ENCODE measurements at places on chromosomes 5 and 9.
A peak's percentile ranks its signal among the peaks of the same experiment; 100 is the strongest.

GRCh38 chr5:151449839-151450238 lies 2.4 kb downstream of the SLC36A1 start:
- no peak for DNase-seq

- no peak for DNase-seq
Measured at GRCh38 chr5:121668635-121669034, 183.0 kb upstream of the FTMT start.

GRCh38 chr9:111833941-111834340 lies 39.2 kb upstream of the SHOC1 start:
- no peak for DNase-seq

- DNase-seq = no peak
Measured at GRCh38 chr5:110751902-110752762, 13.3 kb downstream of the SLC25A46 start.

DNA sequence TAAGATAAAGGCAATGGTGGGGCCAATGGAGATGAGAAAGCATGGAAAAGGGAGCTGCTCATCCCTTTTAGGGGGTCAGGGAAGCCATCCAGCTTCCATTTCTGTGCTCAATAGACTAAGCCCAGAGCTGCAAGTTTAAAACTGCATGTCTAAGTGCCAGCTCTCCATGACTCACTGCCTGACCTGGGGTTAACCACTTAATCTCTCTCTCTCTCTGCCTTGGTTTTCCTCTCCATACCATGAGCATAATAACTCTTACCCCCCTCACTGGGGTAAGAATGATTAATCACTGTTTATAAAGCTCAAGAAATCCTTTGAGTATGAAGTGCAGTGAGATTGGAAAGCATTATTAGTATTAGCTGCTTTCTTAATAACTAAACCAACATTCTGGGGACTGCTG lies 1382.4 kb upstream of the WWC1 start:
- DNase-seq = no peak

GRCh38 chr5:33701251-33701650 lies 190.5 kb downstream of the ADAMTS12 start:
- no peak for DNase-seq

- DNase-seq = no peak
Measured at GRCh38 chr9:92963831-92964606, 16.7 kb downstream of the FGD3 start.

DNA sequence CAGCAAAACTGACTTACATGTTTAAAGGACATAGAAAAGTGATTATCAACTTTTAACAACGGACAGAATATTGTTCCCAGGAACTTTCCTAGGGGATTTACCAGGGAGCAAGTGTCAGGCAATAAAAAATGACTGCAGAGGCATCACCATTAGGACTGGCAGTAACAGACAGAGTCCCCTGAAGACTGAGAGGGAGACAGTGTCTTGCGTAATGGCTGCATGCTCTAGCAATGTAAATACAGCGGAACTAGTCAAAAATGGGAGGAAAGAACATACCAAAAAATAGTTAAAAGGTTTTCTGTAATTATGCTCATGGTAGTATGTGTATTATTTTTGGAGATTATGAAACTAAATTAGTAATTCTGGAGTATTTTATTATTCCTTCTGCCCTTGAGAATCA lies 181.8 kb downstream of the CRB2 start:
- no peak for DNase-seq

DNA sequence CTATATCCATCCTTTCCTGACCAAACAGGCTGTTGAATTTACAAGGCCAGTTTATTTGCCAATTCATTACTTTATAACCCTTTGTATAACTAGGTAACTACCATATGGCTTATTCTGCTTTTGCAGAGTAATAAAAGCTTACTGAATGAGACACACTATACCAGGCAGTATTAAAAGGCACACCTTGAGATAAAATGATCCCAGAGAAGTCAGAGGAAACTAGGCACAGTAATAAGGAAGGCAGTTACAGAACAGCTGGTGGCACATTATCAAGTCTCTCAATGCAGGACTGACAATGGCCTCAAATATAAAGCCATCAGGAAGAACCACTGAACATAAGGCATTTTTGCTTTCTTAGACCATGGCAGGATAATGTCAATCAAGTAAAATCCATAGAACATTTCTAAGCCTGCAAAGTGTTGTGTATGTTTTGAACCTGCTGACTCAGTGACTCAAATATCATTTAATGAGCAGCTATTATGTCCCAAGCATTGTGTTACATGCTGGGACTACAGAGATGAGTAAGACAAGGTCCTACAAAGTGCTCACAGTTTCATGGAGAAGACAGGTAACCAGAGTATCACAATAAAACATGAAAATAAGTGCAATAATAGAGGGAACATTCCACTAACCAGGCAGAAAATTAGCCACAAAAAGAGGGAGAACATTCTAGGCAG lies 52.5 kb downstream of the OXCT1 start:
- no peak for DNase-seq

DNA sequence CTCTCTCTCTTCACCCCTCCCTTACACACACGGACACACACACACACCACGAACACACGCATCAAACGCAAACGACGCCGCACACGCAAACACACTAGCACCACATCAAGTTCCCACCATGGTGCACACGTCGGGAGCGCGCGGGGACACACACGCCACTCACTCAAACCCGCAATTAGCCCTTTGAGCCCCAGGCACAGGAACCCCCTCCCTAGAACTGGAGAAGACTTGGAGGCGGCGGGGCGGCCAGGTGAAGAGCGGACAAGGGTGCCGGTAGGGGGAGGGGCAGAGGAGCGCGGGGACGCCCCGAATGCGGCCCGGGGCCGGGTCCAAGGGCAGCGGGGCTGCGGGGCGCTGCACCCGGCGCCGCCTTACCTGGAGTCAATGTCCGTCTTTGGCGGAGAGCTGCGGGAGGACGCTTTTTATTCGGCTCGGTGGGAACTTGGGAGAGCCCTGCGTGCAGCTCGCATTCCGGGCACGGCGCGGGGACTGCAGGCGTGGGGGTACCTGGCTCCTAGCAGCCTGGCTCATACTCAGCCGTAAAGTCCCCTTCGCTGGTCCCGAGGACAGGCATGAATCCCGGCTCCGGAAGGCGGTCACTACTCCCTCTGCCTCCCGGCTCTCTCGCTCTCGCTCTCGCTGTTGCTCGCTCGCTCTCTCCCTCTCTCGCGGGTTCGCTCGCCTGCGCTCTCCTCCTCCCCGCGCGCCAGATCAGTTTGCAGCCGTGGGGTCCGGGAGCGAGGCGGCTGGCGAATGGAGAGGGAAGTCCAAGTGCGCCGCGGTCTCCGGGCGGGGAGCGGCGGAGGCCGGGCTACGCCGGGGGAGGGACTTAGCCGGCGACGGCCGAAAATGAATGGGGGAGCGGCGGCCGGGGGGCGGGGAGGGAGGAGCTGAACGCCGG lies at the start of gene BRINP1:
Gene BRINP1 (minus strand): TSS at position 755 of the 901 bp plus-strand sequence. CDS start 56,080 bp downstream, outside the sequence.
- peak; percentile 61 for DNase-seq

DNA sequence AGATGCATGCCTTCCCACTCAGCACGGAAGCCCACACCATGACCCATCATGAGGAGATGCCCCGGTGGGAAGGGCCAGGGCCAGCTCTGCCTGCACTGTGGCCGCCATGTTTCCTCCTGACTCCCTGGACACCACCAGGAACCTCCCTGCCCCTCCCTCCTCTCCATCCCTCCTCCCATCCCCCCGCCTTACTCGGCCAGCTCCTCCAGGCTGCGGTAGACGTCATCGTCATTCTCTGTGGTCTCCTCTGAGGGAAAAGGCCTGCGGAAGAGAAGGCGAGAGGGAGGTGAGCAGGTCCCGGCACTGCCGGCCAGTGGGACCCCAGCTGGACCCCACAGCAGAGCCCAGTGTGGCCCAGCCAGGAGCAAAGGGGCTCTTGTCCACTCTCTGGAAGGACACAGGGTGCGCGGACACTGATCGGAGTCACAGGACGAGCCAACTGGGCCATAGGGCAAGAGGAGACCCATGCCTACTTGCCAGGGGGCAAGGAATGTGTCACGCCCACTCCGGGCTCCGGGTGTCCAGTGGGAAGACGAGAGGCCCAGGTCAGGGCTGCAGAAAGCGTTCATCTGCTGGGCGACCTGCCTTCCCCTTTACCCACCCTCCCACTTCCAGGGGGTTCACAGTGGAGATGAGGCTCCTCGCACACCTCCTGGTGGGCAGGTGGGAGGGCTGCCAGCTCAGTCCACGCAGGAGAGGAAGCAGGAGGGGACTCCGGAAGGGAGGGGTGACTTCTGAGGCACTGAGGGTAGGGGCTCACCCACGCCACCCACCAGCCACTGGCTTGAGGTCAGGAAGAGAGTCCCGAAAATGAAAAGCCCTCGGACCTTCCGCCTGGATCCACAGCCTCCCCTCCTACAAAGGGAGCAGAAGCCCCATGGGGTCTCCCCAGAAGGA lies 96.2 kb upstream of the SARDH start:
- DNase-seq = no peak

GRCh38 chr5:77957931-77958521 lies 181.9 kb upstream of the TBCA start:
- no peak for DNase-seq

DNA sequence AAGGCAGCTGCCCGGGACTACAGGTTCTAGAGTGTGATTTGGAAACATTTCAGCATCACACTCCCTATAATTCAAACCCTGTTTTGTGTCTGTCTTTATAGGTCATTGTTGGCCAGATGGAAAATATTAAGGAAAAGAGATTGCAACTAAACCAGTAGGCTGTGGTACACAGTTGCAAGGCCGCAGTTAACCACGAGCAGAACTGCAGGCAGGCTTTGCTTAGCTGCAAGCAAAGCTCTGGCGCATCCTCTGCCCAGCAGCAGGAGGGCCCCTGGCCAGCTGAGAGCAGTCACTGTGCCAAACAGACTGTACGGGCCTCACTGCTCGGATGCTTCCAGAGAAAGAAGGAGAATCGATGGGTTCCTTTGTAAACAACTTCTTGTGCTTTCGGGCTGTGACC lies 204.5 kb downstream of the DENND1A start:
- DNase-seq = no peak

DNA sequence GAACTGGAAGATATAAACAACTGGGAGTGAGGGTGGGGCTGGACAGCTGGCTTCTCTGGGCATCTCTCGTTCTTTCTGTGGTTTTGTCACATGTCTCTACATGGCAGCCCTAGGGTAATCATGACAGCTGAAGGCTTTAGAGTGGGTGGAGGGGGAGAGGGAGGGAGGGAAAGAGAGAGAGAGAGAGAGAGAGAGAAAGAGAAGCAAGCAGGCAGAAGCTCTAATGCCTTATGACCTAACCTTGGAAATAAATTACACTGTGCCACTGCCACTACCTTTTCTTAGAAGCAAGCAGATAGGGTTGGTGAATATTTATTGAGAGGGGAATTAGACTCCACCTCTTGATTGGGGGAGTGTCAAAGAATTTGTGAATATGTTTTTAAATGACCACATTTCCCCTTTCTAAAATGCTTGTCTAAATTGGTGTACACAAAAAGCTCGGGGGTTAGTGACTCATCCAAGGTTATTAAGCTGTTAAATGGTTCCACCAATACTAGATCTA lies 2.6 kb upstream of the DAPK1 start:
- DNase-seq = no peak

DNA sequence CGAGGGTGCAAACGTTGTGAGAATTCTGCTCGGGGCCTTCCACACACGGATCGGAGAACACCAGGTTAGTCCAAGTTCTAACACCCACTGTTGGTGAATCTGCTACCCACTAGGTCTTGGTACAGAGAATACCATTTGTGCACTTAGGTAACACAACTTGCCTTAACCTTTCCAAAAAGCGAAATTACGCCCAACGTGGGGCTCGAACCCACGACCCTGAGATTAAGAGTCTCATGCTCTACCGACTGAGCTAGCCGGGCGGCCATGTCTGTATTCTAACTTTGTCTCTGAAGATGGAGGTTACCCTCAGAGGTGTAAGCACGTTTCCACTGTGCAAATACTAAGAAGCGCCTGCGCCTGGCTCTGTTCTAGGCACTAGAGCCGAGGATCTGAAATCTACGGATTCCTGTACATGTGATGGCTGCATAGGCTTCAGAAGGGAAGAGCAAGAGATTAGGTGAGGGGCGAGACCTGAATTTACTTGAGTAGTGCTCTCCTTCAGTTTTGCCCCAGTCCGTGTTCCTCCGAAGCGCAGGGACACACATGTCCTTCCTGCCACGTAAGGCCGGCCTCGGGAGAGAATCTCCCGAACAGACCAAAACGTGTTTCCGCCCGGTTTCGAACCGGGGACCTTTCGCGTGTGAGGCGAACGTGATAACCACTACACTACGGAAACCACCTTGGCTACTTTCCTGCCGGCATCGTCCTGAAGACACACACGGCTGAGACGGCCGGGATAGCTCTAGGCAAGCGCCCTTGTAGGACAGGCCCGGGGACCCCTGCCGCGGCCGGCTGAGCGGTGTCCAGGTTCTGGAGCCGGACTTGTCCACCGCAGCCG lies 1.1 kb upstream of the TRIM41 start:
- peak; percentile 98 for DNase-seq

GRCh38 chr5:93677359-93677891 lies 64.0 kb downstream of the POU5F2 start:
- no peak for DNase-seq

DNA sequence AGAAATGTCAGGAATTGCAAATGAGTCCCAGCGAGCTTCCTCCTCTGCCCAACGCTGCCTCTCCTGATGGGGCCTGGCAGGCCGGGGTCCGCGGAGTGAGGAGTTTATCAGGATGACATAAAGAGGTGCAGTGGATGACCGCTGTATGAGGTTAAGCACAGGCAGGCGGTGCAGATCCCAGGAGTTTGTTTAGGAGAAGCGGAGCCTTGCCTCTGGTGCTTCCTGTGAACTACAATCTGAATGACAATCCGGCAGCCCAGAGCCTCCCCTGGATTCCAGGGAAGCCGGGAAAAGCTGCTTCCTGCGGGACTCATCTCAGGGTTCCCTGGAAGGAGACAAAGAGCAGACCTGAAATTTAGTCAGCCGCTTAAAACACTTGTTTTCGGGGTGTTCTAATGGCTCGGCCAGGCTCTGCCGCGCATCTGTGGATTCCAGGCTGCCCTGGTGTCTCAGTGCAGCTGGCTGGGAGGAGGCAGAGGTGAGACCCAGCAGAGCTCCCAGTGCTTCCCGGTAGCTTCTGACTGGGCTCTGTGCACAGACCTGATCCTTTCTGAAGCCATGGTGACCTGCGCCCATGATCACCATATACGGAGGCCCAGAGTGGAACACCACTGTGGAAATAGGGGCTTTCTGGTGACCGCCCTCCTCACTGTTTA lies 69.8 kb upstream of the IRX4 start:
- no peak for DNase-seq

DNA sequence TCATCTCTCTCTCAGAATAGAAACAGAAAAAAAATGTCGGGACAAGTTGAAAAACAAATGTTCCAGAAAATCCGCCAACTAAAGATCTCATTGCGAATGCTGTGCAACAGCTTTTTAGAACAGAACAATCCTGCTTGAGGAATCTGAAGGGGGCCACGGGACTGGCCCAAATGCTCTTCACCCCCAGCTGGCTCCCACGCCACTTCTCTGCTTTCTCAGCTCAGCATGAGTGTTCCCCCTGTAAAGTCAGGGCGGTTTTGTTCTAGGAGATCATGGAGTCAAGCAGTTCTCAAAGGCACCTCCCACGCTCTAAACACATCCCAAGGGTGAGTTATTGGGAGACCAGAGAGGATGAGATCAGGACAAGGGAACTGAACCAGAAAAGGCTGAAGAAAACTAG lies 31.5 kb downstream of the DIRAS2 start:
- DNase-seq = no peak

- no peak for DNase-seq
Measured at GRCh38 chr5:152290181-152290580, 114.9 kb downstream of the NMUR2 start.

GRCh38 chr9:104009826-104010225 lies 84.3 kb upstream of the SMC2 start:
- DNase-seq = no peak

Measured in aorta (tissue), 5 donors.